ELF-1 (cell line): ENCODE measurements at places on chromosomes 12 and 14.

- DNase-seq, result no peak
Observed at GRCh38 chr14:30015489-30015888, 87.8 kb upstream of the PRKD1 start.

- DNase-seq, result no peak
Observed at GRCh38 chr12:98085046-98085755, 430.2 kb upstream of the TMPO start.

DNA sequence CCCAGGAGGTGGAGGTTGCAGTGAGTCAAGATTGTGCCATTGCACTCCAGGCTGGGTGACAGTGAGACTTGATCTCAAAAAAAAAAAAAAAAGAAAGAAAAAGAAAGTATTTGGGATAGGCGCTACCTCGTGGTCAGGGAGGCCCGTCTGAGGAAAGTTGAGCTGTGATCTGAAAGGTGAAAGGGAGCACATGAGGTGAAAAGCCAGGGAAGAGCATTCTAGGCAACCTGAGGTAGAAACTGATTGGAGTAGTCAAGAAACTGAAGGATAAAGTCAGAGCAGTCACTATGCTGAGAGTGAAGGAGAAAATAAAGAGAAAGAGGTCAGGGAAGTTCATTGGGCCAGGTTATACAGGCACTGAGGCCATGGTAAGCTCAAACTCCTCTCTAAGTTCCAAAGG is 7.7 kb downstream of the ANAPC5 start:
- no peak for DNase-seq

GRCh38 chr14:61455351-61455750 is 134.0 kb downstream of the PRKCH start:
- DNase-seq, result no peak

- DNase-seq, result peak; percentile 77
Observed at GRCh38 chr12:122909442-122910288, 13.7 kb upstream of the VPS37B start.

GRCh38 chr14:97283005-97283403 is 485.8 kb downstream of the VRK1 start:
- no peak for DNase-seq

DNA sequence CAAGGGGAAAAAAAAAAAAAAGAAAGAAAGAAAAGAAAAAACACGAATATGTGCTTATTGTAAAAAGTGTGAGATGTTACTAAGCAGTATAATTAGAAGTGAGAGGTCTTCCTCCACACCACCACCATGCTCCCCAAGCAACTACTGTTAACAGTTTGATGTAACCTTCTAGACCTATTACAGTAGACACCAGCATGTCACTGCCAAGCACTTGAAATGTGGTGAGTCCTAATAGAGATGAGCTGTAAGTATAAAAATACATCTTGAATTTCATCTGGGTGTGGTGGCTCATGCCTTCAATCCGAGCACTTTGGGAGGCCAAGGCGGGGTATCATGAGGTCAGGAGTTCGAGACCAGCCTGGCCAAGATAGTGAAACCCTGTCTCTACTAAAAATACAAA is 8.1 kb upstream of the SNRNP35 start:
- DNase-seq, result no peak

DNA sequence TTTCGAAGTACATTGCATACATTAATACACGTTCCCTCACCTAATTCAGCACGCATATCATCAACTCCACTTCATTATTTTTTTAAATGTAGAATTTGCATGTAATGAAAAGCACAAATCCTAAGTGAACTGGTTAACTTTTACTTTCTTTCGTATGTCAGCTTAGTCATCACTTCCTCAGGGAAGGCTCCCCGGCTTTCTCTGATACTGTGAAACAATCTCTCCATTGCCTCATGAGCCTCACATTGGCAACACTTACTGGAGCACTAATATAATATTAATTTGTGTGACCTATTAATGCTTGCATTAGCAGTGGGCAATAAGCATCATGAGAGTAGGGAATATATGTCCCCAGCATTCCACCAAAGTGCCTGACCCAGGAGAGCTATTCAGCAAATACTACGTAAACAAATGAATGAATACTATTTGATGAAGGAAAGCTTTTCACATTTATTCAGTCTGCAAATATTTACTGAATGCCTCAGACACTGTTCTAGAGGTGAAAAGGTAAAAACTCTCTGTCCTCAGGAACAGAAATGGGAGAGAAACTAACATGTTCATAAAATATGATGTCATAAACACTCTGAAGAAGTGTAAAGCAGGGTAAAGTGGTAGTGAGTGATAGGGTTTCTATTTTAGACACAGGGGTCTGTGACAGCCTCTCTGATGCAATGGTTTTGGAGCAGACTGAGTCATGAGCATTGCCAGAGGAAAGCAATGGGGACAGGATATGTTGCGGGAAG is 327.5 kb upstream of the DIO2 start:
- DNase-seq, result no peak

DNA sequence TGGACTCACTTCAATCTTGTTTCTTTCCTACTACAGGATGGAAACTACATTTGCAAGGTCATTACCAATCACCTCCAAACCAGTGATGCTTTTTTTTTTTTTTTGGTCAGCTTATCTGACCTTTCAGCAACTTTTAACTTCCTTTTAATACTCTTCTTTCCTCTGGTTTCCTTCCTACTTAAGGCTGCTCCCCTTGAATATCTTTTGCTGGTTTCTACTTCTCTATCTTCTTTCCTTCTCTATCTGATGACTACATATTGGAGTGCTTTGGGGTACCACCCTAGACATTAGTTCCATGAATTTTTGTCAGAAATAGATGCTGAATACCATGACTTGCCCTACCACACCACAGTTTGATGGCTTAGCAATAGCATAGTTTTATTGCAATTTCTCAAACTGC is 197.7 kb upstream of the DDHD1 start:
- no peak for DNase-seq

DNA sequence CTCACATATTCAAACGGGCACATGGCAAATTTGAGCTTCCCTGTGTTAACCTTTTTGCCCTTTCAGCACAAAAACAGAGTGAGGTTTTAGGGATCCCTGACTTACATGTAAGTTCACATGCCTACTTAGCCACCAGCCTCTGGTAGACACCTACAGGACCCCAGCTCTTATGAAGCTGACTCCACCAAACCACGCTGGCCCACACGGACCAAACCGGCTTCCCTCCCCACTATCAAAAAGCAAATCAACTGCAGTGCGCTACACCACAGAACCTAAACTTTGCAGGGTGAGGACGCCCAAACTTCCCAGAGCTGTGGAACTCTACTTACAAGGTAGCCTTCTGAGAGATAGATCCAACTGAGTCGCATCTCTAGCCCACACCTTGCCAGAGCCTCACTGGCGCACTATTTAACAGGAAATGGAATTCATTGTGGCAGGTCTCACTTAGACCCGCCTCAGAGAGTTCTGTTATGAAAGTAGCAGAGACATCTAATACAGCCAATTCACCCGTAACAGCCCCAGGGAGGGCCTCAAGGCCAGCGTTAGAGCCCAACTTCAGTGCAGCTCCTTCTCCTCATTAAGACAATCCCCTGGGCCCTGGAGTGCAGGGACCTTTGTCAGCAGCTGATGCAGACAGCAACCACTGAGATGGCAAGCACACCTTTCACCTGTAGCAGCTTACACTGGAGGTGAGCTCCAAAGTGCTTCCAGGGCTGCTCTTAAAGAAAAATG is 49.2 kb downstream of the SH2B3 start:
- no peak for DNase-seq

- DNase-seq, result no peak
Observed at GRCh38 chr14:35809597-35809996, 502 bp upstream of the RALGAPA1 start.

DNA sequence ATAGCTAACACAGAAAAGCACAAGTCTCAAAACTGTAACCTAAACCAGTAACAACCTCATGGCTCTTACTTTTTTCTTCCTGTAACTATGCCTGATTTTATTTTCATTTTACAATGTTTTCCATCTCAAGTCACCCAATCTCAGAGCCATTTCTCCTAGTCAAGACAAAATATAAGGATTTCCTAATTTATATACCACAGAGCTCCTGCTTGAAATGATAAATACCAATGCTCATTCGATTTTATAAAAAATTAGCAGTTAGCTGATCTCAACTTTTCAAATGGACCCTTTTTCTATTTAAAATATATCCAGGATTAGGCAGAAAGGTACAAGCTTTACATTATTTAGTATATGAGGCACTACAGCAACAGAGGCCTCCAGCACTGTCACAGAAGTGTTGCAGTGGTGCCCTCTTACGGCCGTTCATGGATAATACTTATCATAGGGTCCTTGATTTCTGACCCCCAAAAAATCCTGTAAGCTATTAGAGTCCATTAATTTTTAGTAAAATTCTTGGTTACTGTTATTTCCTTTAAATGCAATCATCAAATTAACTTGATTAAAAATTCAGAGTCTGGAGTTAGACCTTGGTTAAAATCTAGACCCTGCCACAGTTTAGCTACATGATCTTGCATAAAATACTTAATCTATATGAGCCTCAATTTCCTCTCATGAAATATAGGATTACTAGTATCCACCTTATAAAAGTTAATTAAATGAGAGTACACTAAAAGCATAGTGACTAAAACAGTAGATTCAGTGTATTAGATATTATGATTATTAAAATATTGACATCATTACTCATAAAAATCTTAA is 68.3 kb downstream of the SEC23A start:
- DNase-seq, result no peak

GRCh38 chr14:34568803-34569202 is 29.3 kb upstream of the EAPP start:
- no peak for DNase-seq

GRCh38 chr12:6829536-6830220 is 1.5 kb downstream of the P3H3 start:
- DNase-seq, result peak; percentile 61

GRCh38 chr14:84520711-84521338 is 1009.1 kb upstream of the FLRT2 start:
- peak; percentile 8 for DNase-seq

GRCh38 chr14:95311752-95312151 is 8.0 kb downstream of the CLMN start:
- DNase-seq, result no peak

- no peak for DNase-seq
Observed at GRCh38 chr12:59916988-59917387, 321.2 kb downstream of the SLC16A7 start.

DNA sequence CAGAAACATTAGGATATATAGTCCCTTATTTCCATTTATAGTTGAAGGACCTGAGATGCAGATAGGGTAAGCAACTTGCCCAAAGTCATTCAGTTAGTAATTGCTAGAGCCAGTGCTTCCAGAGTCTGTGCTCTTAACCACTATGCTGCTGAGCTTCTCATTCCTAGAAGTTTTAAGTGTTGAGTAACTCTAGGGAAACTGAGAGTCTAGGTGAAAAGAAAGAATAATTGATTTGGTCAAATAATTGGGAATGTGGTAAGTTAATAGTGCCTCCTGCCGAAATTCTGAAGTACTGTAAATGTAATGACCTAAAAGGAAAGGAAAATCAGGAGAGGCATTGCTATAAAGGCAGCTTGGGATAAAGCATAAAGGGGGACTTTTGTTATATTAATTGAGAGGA is 14.1 kb downstream of the PYROXD1 start:
- DNase-seq, result peak; percentile 5

DNA sequence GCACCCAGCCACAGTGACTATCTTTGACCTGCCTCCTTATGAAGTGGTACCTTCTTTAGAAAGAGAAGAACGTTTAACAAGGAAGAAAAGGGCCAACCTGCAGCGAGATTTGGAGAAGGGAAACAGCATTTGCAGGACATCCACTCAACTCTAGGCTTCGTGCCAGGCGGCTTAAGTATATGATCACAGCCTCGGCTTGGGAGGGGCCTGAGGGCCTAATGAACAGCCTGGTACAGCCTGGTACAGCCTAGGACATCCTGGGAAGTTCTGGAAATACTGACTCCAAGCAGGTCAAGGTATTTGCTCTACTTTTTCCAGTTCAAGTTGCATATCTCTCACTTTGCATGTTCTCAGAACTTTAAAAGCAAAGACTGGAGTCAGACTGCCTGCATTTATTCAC is 16.1 kb downstream of the HCAR2 start:
- no peak for DNase-seq

GRCh38 chr12:64747695-64748094 is 11.5 kb downstream of the GNS start:
- DNase-seq, result no peak

GRCh38 chr12:15584366-15585041 is 204.7 kb downstream of the EPS8 start:
- no peak for DNase-seq

- no peak for DNase-seq
Observed at GRCh38 chr12:120843472-120843871, 60.7 kb downstream of the SPPL3 start.

- DNase-seq, result peak; percentile 3
Observed at GRCh38 chr12:119486599-119487154, 106.9 kb upstream of the TMEM233 start.

- no peak for DNase-seq
Observed at GRCh38 chr12:15435597-15435996, 113.3 kb downstream of the PTPRO start.

DNA sequence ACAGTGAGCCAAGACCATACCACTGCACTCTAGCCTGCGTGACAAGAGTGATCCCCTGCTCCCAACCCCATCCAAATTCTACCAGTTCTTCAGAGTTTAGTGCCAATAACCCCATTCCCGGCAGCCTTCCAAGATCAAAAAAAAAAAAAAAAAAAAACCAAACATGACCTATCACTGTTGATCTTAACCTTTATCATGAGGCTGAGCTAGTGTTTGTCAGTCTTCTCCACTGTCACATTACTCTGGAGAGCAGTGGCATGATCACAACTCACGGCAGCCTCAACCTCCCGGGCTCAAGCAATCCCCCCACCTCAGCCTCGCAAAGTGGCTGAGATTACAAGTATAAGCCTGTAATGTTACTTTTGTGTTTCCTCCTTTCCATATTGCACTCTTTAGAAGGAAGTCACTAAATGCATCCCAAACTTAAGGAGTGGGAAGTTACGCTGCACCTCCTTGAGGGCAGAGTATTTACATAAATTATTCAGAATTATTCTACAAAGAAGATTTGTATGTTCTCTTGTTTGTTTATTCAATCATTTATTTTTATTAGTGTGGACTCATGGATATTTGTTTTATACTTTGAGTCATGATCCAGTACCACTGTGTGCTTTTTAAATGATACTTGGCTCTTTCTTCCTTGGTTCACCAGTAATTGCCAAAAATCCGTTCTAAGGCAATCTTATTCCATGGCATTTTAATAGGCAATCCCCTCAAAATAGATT is 31.5 kb upstream of the FAM222A start:
- no peak for DNase-seq

DNA sequence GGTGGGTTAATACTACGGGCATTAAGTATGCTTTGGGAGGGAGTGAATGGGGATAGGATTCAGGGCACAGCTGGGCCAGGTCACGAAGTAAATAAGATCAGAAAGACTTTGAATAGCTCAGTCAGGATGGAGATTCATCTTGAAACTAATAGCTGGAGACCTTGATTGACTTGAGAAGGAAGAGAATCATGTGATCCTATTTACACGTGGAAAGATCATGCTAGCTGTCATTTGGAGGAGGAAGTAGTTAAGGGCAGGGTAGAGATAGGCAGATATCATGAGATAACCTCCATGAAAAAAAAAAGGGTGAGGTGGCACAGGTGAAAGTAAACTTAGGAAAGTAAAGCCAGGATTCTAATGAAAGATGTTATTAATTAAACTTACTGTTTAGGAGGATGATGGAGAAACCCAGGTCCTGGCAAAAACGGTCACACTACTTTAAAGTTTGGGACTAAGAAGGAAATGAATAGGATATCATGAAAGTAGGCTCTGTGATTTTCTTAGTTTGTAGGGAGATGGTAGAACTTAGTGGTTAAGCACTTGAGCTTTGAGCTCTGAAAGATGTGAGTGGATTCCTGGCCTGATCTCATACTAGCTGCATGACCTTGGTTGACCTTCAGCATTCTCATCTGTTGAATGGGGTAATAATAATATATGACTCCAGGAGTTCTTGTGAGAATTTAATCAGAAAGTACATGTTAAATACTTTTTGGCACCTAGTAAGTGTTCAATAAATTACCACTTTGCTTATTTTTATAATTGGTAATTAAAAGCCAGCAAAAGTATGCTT is 439.0 kb downstream of the NRXN3 start:
- no peak for DNase-seq
